ENCODE measurements at places on chromosomes 3 and 15. TPM values are rescaled to one million over a fixed set of nuclear protein-coding genes. Genes with fewer than 3 reads are reported as not detected.

The TFRC gene
- total RNA-seq, result 107 TPM

The RAMAC gene
- total RNA-seq, result 23.9 TPM

The MITF gene
- total RNA-seq, result 0.38 TPM

The DAZL gene
- total RNA-seq, result not detected

The GABRG3 gene
- total RNA-seq, result not detected

The OIP5 gene
- 7.3 TPM for total RNA-seq

The APOD gene
- total RNA-seq, result 0.97 TPM

The BNC1 gene
- total RNA-seq, result 8.7 TPM

DNA sequence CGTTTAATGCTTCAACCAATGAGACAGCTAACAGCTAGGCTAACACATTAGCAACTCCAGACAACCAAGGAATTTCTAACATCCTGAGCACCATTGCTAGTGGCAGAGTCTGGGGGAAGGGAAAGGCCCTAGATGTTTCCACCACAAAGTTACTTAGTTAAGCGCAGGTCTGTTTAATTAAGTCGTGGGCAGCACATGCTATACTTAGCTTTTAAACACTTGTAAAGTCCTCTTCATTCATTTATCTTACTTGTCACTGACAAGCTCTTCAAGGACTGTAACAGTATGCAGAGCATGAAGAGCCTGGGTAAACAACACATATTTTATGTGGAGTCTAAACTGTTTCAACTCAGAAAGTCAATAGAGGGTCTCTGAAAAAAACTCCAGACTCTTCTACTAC, 221.1 kb upstream of the WNT5A start:
- no peak for DNase-seq

- no peak for DNase-seq
These were observed 25.9 kb downstream of the ROBO2 start for GRCh38 chr3:77065750-77066149.

DNA sequence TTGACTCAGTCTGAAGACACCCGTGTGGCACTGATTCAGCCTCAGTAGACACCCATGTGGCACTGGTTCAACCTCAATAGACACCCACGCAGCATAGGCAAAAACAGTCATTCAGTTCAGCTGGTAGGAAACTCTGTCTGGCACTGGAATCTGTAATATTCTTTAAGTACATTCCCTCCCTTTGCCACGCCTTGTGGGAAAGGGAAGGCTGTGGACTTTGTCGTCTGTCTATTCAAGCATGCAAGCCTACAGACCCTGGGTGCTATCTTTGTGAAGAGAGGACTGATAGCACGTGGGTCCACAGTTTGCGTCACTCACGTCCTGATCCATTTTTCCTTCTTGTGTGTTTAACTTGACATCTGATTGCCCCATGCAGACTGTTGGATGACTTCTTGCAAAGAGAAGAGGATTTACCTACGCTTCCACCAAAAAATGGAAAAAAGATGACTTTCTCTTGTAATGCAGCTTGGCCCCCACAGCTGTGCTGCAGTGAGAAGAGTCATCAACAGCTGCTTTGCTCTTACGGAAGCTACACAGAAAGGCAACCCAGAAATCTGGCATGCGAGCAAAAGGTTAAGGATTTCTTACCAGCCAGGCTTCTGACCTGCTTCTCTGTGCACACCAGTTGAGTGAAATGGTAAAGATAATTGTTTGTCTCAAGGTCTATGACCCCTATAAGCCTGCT, 278.1 kb downstream of the ULK4 start:
- DNase-seq, result peak; percentile 84

DNA sequence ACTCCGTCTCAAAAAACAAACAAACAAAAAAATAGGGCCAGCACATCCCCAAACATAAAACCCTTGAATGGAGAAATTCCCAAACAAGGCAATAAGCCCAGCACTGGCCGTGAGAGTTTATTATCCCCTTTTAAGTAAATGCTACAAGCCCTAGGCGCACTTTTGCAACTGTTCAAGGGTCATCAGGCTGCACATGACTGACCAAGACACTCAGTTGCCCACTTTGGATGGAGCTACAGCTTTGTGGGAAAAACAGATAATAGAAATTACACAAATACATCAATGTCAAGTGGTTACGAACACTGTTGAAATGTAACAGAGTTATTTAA, 33.7 kb upstream of the ZNF445 start:
- no peak for DNase-seq

- no peak for DNase-seq
These were observed 262.4 kb downstream of the NLGN1 start for GRCh38 chr3:173659972-173660371.

- peak; percentile 79 for DNase-seq
These were observed 18.6 kb upstream of the DNAAF4 start for GRCh38 chr15:55526559-55527036.

GRCh38 chr3:16357186-16358121, 92.4 kb downstream of the OXNAD1 start:
- DNase-seq, result no peak

DNA sequence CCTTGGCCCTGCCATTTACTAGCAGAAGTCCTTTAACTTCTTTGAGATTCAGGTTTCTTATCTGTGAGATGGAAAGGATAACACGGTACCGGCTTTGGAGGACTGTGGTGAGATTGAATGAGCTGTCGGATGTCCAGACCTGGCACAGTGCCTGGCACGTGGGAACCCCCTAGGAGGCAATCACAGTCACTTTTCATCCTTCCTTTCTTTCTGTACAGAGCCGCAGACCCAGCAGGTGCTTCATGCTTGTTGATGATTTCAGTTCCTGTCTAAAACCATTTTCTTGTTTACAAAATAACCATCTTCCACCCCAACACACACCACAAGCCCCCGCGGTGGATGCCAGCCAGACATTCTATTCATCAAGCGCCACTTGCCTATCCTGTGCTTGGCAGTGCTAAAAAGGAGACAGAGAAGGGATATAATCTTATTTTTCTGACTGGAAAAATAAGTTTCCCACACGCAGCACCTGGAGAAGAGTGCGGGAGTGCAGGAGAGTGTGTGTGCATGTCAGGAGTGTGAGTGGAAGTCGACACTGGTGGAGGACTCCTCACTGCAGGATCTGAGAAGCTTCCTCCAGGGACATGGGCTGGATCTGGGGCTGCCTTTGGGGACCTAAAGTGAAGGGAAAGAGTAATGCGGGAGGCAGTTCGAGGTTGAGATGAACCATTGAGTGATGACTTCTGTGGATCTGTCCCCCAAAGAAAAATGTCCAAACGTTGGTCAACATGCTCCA, 85.7 kb downstream of the ST6GAL1 start:
- no peak for DNase-seq

GRCh38 chr3:111758642-111759041, 100.4 kb upstream of the PHLDB2 start:
- peak; percentile 42 for DNase-seq

GRCh38 chr3:40980467-40980866, 218.8 kb upstream of the CTNNB1 start:
- DNase-seq, result no peak

DNA sequence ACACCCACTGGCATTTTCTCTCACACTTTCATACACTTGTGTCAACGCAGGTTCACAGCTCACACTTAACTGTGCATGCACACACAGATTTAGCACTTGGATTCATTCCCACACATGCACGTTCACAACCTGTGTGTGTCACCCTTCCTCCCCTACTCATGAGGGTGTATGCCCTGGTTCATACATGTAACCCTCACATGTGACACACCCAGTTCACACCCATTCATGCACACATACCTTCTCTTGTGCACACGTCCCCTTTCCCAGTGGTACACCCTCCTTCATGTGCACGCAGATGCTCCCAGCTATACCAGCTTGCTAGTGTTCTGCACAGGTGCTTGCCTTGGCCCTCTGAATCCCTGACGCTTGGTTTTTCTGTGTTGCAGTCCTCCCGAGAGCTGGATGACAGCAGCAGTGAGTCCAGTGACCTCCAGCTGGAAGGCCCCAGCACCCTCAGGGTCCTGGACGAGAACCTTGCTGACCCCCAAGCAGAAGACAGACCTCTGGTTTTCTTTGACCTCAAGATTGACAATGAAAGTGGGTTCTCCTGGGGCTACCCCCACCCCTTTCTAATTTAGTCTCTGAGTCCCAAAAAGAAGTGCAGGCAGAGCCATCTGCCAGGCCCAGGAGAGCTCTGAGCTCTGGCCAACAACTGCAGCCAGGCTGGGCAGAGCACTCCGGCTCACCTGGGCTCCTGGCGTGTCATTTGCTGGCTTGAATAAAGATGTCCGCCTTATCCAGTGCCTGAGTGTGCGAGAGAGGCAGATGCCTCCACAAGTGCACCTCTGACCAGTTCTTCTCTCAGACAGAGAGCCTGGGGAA, 39.5 kb downstream of the GOLGA6A start:
- no peak for DNase-seq

DNA sequence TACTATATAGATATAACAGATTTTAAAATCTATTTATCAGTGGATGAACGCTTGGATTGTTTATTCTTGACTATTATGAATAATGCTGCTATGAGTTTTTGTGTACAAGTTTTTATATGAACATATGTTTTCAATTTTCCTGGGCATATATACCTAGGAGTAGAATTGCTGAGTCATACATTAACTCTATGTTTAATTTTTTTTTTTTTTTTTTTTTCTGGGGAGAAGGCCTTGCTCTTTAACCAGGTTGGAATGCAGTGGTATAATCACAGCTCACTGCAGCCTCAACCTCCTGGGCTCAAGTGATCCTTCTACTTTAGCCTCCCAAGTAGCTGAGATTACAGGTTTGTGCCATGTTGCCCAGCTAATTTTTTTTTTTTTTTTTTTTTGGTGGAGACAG, 9.1 kb downstream of the CIDEC start:
- DNase-seq, result peak; percentile 85

DNA sequence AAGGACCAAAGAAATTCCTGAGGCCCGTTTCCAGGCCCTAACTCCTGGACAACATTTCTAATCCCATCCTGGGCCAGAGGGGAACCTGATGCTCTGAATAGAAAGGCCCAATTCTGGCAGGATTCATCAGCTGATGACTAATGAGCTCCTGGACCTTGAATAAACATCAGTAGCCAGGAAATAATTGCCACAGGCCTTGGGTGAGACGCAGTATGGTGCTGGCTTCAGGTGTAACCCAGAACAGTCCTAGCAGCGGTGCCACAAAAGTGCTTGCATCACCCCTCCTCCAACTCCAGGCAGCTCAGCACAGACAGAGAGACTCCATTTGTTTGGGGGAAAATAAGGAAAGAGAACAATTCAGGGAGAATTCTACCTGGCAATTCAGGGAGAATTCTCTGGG, 184.7 kb upstream of the POU1F1 start:
- DNase-seq, result peak; percentile 38

DNA sequence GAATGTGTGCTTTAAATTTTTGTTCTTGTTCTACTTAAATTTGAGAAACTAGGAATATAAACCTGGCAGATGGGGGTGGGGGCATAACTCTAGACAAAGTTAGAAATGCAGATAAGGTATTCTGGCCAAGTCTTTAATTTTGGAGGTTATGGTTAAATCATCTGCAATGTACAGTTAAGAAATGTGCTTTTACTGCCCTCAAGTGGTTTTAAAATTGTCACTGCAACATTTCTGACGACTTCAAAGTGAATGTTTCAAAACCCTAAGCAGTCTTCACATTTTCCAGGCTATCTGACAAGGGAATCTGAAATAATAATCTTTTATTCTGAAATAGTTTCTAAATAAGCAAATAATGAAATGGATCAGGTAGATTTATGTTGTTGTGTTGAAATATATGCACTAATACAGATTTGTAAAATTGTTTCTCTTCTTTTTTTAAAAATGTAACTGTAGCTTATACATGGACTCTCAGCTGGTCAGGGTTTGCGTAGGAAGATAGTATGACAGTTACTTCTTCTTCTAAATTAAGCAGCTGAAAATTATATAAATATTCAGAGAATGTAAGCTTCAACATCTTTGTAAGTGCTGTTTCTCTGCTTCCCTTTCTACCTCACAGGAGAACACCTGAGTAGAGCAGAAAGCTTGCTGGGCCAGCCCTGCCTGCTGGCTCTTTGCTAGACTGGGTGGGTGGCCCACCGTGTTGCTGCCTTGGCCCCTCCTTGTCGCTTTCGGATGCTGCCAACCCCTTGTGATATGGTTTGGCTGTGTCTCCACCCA, 45.0 kb downstream of the SUCNR1 start:
- peak; percentile 69 for DNase-seq

DNA sequence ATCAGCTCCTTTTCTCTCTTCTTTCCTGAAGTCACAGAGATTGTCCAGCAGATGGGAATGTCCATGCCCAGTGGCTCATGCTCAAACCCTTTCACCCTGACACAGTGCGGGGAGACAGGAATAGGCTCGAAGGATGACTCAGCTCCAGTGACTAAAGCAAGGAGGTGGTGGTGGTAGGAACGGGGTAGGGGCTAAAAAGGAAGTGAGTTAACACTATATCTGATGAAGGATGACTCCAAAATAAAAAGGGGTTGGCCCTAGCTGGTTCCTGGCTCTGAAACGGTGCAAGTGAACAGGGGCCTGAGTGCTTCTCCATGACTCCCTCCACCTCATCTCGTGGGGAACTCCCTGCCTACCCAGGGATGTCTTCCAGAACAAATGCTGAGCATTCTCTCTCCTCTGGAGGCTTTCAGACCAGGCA, 167.4 kb upstream of the LPP start:
- peak; percentile 96 for DNase-seq

All from GM23248 (cell line).